ENCODE measurements at places on chromosomes 3 and 15.

GRCh38 chr3:134064081-134064480 lies 34.4 kb upstream of the SLCO2A1 start:
- DNase-seq = no peak

DNA sequence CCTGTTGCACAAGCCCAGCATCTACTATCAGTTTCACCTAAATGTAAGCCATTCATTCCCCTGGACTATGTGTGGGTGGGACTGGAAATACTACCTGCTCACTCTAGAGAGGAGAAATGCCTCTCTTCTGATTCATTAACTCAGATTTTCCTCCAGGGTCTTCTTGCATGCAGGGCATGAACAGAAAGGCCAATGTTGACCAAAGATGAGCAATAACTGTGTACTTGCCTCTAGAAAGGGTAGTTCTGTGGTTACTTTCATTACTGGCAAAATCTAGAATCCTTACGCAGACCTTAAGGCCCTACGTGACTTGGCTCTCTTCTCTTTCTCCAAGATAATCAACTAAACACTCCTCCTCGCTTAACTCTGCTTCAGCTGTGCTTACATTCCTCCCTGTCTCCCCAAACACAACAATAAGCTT lies 81.4 kb upstream of the PSMD6 start:
- DNase-seq = no peak

DNA sequence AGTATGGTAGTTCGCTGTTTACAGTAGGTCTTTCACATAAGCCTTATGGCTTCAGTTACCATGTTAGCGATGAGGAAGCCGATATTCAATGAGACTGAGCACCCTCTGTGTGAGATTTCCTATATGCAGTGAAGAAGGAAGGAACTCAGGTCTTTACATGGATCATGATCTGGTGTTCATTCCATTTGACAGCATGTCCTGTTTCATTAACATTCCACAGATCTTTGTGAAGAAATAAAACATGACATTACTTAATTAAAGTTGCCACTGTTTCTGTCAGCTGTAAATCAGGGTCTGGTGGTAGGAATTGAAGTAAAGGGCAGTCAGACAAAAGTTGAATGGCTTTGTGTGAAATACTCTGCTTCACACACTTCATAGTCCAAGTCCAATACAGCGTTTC lies 768.6 kb downstream of the ZPLD1 start:
- no peak for DNase-seq

- no peak for DNase-seq
Measured at GRCh38 chr3:102195198-102195948, 239.4 kb upstream of the ZPLD1 start.

- DNase-seq = peak; percentile 72
Measured at GRCh38 chr15:20356444-20356910, 185.1 kb downstream of the GOLGA6L6 start.

- no peak for DNase-seq
Measured at GRCh38 chr3:141051443-141052200, 475 bp downstream of the SPSB4 start.

GRCh38 chr3:22971497-22971896 lies 231.6 kb upstream of the UBE2E2 start:
- no peak for DNase-seq

DNA sequence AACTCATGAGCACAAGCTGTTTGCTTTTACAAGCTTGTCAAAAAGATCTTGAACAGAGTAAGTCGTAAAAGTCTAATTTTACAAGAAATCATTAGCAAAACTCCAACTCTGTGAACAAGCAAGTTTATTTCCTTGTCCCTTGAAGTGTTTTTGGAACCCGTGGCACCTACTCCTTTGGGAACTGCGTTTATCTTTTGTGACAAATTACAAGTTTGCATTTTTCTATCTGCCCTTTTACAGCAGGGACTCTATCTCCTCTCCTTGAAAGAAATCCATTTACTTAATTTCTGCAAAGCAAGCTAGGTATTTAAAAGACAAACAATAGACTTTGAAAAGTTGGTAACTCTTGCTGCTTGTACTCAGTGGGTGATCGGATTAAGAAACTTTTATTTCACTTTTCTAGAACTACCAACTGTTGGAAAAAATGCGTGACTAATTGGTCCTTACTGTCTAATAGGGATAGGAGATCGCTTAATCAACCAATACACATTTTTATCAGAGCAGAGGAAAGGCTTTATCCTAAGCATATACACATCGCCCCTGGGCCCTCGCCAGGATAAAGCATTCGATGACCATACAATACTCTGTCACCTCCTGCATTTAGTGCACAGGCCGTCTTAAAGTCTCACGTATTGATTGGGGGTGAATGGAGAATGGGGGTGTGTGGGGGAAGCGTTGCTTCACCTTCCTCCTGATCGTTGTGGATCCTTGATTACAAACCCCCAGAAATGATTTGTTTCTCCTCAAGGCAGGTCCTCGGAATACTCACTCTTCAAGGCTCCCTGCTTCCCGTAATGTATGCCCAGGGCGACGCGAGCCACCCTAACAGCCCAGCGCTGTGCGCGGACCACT lies 1.7 kb downstream of the PRTG start:
- no peak for DNase-seq

DNA sequence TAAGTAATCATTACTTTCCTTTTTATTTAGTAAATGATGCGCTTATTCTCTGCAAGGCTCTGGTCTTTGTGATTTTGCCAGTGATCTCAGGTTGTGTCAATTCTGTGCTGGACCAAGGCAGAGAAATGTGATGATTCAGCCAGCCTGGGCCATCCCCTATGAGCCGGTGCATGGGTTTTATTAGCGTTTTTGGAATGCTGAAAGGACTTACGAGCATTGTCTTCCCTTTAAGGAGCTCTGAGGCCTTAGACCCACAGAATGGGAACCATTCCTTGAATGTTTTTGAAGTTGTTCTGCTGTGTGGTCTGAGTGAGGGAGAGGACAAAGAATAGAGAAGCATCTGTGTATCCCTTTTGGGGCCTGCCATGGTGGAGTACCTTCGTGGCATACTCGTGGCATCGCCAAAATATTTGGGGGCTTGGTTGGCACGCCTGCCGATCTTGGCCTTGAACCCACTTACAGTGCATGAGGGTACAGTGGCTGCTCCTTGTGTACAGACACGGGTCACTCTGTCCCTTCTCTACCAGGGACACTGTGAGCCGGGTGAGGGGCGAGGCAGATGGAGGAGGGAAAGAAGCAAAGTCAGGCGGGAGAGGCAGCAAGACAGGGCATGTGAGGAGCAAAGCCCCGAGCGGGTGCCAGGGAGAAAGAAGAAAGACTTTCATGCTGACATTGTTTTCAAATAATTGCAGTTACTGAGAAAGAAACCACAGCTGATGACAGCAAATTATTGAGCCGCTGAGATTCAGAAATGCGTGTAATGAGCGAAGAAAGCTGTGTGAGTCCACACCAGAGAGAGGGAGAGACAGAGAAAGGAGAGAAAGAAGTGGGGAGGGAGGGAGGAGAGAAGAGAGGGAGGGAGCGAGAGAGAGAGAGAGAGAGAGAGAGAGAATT lies 269.4 kb upstream of the RGMA start:
- no peak for DNase-seq

GRCh38 chr3:11228041-11228440 lies 44.2 kb upstream of the ATG7 start:
- no peak for DNase-seq

- DNase-seq = peak; percentile 89
Measured at GRCh38 chr3:48685603-48686511, at the start of gene NCKIPSD. TSS of gene NCKIPSD (minus strand) at chr3:48685915. CDS start at chr3:48685807, 108 bp downstream.

DNA sequence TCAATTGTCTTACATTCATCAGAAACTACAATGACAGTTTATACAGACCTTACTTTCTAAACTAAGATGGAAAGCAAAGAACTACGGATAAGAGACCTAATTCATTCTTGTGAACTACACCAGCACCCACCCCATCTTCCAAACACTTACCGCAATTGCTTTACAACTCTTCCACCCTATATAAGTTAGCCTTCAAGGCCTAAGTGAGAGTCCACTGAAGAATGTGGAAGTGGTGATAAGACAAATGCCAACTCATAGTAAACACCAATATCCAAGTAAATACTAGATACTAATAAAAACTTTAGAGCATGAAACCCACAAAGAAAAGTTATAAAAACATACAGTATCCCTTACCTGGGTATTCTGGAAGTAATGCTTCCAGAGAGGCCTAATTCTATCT lies 13.6 kb downstream of the ARF4 start:
- no peak for DNase-seq

DNA sequence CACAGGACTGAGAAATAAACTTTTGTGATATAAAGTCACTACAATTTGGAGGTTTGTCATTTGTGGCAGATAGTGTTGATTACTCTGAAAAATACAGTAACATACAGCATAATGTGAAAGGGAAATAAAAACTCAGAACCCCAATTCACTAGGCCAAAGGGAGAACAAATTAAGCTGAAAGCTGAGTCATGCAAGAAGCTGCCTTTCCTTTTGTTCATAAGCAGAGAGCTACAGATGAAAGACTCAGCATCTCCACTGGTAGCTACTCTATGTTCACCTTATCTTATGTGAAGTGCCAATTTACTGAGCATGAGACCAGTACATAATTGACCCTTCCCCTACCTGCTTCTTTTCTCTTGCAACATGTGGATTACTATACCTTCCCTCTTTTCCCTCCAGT lies 19.3 kb upstream of the SLTM start:
- no peak for DNase-seq

GRCh38 chr3:20935791-20936190 lies 749.8 kb upstream of the SGO1 start:
- DNase-seq = no peak

DNA sequence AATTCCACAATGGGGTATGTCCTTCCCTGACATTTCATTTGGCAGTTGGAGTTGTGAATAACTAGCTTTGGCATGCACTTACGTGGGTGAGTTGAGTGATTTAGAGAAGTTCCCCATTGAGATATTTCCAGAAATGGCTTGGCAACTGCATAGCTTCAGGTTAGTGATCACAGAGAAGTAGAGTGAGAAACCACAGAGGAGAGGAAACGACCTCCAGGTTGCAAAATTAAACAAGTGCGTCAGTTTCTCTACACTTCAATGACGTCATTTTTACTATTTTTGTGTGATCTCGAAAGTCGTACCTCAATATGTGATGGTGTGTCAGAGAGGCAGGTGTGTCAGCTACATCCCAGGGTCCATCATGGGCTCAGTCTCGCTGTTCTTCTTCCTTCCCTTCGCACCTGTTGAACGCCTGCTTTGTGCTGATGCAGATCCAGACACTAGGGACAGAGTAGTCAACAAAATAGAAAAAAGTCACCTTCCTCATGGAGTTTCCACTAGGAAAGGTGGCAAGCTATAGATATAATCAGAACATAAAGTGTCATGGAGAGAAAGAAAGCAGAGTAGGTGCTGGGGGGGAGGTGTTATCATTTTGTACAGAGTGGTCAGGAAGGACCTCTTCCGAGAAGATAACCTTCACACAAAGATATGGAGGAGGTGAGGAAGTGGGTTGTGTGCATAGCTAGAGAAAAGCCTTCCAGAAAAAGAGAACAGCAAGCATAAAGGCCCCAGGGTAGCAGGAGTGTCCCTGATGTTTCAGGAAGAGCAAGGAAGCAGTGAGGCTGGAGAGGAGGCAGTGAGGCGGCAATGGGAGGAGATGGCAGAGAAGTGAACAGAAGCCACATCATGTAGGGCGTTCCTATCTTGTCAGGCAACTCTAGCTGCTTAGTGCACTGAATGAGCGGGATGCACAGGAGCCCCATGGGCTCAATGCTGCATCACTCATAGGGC lies 75.6 kb downstream of the MCTP2 start:
- no peak for DNase-seq

DNA sequence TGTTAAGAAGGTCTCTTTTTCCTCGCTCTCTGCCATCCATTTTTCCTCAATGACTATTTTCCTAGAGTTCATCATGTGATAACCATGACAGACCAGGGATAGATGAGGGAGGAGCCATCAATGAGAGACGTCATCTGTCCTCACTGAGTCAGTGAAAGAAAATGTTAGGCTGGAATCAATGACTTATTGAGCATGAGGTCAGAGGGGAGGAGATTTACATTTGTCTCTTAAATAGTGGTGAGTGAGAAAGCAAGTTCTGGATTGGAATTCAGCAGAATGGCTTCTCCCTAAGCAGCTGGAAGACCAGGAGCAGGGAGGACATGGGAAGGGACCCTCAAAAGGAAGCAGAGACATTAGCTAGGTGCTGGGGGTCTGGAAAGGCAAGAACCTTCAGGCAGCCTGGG lies 28.2 kb upstream of the USP3 start:
- DNase-seq = no peak

DNA sequence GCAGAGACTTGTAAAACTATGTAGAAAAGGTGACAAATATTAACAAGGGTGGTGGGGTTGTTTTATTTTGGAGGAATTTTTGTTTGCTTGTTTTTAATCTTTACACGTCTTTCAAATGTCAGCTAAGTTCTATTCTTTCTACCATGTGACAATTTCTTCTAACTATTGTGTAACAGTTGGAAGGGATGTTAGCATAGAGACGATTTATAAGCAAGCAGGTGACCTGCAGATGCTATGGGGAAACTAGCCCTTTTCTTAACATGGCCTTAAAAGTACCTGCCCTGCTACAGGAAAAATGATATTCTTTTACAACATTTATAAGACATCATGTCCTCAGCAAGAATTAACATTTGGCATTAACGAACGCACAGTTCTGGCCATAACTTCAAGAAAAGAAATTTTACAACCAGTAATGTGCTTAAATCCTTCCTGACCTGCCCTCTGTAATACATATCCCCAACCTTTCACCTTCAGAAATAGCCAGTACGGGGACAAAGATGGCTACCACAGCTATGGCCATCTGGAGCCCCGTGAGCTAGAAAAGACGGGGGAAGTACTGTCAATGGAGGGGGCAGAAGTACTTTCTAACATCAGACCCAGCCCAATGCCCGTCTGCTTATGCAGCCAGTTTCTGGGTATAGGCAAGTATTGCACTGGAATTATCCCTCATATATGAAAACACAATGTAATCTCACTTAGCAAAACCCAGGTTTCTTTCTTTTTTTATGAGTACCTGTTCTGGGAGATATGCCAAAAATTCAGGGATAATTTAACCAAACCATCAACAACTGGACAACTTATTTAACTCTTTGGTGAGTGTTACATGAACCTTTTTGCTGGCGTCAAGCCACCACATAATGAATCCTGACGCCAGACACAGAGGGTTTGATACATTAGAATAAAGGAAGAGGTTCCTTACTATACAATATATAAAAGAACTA lies 67.7 kb upstream of the NR2F2 start:
- no peak for DNase-seq

GRCh38 chr3:144167634-144168033 lies 196.0 kb downstream of the DIPK2A start:
- no peak for DNase-seq

DNA sequence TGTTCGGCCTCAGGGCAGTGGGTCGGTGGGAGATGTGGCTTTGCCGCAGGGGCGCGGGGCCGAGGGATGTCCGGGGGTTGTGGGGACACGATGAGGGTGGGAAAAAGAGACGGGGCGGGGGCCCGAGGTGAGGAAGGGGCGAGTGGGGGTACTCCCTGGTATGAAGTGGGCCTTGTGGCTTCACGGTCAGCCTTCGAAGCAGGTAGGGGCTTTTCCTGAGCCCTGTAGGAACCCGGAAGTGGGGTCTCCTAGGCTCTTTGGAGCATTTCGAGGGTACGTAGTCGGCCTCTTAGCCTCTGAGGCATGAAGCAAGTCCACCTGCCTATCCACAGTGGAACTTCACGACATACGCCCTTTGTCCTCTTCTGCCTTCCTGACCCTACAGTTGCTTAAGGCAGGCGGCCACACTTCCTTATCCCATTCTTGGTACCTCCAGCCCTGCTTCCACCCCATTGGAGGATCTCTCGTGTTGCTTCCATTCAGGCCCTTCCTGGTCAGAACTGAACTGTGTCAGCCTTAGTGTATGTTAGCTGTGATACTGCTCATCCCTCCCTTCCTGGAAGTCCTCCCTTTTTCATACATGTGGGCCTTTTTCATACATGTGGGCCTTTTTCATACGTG lies 389 bp downstream of the ARPC4 start:
- DNase-seq = no peak
